ENCODE measurements at places on chromosomes 1 and 21. TPM values are rescaled to one million over a fixed set of nuclear protein-coding genes. Genes with fewer than 3 reads are reported as not detected.

- peaks cover 7% of the 10 kb centered on the region for H3K4me1 ChIP-seq
- H3K36me3 ChIP-seq, result peaks cover 9% of the 10 kb centered on the region
- DNase-seq, result no peak
- no peaks in the 10 kb centered on the region for H3K27me3 ChIP-seq
Measured at GRCh38 chr1:228174482-228175315, 9.1 kb downstream of the IBA57 start.

GRCh38 chr1:13830616-13831280 lies 130.8 kb downstream of the PRDM2 start:
- no peak overlapping the region for H3K4me3 ChIP-seq
- DNase-seq, result peak; percentile 94
- H3K27me3 ChIP-seq, result no peaks in the 10 kb centered on the region
- no peaks in the 10 kb centered on the region for H3K36me3 ChIP-seq
- H3K4me1 ChIP-seq, result peaks cover 7% of the 10 kb centered on the region

DNA sequence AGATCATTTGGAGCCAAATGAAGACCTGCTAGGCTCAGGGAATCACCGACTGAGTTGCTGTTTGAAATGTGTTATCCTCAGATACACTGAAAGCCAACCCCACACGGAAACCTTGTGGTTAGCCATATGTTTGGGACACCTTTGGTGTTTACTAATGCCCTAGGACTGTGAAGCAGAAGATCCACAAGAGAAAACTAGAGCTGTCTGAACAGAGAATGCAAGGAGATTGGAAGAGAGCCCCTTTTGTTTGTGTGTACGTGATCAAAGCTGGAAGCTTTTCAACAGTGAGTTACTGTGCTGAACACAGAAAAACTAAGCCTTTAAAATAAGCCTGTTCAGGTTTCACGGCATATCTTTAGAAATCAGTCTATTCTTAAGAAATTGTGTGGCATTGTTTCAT lies 908.2 kb upstream of the ADGRL2 start:
- no peak overlapping the region for H3K27ac ChIP-seq
- H3K36me3 ChIP-seq, result no peaks in the 10 kb centered on the region
- DNase-seq, result no peak
- peaks cover 3% of the 10 kb centered on the region for H3K4me1 ChIP-seq
- H3K4me3 ChIP-seq, result no peak overlapping the region
- no peaks in the 10 kb centered on the region for H3K27me3 ChIP-seq

GRCh38 chr1:8116894-8117264 lies 90.8 kb upstream of the ERRFI1 start:
- H3K4me1 ChIP-seq, result peaks cover 47% of the 10 kb centered on the region
- no peaks in the 10 kb centered on the region for H3K36me3 ChIP-seq
- H3K27ac ChIP-seq, result peak overlapping the region; percentile 69
- H3K27me3 ChIP-seq, result no peaks in the 10 kb centered on the region

DNA sequence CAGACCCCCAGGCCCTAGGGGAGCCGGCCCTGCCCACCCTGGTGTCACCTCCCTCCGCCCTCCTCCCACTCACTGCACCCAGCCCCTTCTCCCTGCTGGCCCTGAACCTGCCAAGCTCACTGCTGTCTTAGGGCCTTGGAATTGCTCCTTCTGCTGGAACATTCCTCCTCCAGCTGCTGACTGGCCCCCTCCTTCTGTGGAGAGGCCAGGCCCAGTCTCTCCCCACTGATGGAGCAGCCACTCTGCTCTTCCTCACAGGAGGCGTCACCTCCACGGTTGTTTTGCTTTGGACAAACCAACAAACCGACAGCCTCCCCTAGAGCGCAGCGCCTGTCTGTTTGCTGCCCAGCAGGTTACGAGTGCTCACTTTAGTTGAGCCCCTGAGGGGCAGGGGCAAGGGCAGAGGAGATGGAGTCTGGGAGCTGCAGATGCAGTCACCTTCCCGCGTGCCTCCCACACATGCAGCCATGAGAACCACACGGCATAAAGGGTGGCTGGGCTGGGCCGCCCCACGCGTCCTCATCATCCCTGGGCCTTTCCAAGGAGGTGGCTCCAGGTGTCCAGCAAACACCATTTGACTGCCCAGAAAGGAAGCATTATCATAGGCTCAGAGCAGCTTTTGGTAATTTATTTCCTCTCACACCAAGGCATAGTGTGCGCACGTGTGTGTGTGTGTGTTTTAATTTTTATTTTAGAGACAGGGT lies 9.4 kb downstream of the OXCT2 start:
- no peak overlapping the region for H3K27ac ChIP-seq
- peaks cover 30% of the 10 kb centered on the region for H3K36me3 ChIP-seq
- no peak for DNase-seq
- no peak overlapping the region for H3K4me3 ChIP-seq

DNA sequence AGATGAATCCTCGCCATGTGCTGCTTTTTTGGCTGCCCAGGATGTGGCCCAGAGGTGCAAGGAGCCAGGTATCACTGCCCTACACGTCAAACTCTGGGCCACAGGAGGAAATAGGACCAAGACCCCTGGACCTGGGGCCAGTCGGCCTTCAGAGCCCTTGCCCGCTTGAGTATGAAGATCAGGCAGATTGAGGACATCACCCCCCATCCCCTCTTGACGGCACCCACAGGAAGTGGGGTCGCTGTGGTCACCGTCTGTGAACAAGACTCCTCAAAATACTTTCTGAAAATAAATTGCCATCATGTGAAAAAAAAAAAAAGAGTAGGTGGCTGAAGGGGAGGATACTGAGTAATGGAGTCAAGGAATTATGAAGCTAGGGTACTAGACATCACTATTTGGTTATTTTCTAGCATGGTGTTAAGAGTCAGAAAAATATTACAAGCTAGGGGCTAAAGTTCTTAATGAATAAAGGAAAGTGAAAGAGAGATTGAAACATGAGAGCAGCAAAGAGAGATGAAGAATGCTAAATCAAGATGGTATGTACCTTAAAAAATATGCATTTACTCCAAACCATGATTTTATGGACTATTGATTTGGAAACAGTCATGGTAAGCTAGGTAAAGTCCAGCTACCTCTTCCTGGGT lies 84.9 kb downstream of the CLEC20A start:
- H3K27ac ChIP-seq, result no peak overlapping the region
- no peak overlapping the region for H3K4me3 ChIP-seq
- no peaks in the 10 kb centered on the region for H3K36me3 ChIP-seq
- no peak for DNase-seq
- no peaks in the 10 kb centered on the region for H3K4me1 ChIP-seq

GRCh38 chr1:110618668-110619067 lies 12.5 kb upstream of the KCNA2 start:
- no peak for DNase-seq
- H3K36me3 ChIP-seq, result no peaks in the 10 kb centered on the region
- H3K4me3 ChIP-seq, result no peak overlapping the region
- peaks cover 11% of the 10 kb centered on the region for H3K4me1 ChIP-seq
- H3K27me3 ChIP-seq, result peaks cover 4% of the 10 kb centered on the region
- H3K27ac ChIP-seq, result no peak overlapping the region

GRCh38 chr21:37461479-37461878 lies 94.9 kb downstream of the DYRK1A start:
- H3K4me1 ChIP-seq, result peaks cover 65% of the 10 kb centered on the region
- H3K4me3 ChIP-seq, result no peak overlapping the region

DNA sequence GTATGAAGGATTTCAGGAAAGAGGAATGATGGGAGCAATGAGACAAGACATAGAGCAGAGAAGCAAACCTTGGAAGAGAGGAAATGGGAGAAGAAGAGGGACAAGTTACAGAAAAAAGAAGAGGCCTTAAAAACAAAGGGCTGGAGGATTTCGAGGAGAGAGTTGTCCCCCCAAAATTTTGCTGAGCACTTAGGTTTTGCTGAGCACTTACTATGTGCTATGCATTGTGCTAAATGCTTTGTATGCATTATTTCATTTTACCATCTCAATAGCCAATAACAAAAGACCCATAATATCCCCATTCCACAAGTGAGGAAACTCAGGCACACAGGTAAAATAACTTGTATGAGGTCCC lies 2.5 kb upstream of the TRIM63 start:
- H3K4me1 ChIP-seq, result no peaks in the 10 kb centered on the region
- no peak overlapping the region for H3K27ac ChIP-seq
- no peak for DNase-seq
- no peak overlapping the region for H3K4me3 ChIP-seq
- H3K27me3 ChIP-seq, result peaks cover 2% of the 10 kb centered on the region

- H3K27ac ChIP-seq, result no peak overlapping the region
- H3K27me3 ChIP-seq, result no peaks in the 10 kb centered on the region
- no peaks in the 10 kb centered on the region for H3K36me3 ChIP-seq
- H3K4me3 ChIP-seq, result no peak overlapping the region
Measured at GRCh38 chr1:183293241-183293640, 107.2 kb downstream of the LAMC2 start.

Gene HRNR
- total RNA-seq, result not detected

Gene SMG5
- 64.8 TPM for total RNA-seq

Gene TMEM51
- 14.7 TPM for total RNA-seq

Gene DNASE2B
- 21.7 TPM for total RNA-seq
